ENCODE measurements at places on chromosomes 2 and 18.
A peak's percentile ranks its signal among the peaks of the same experiment; 100 is the strongest.

- ATAC-seq = no peak
Measured at GRCh38 chr2:8923183-8923582, 80.3 kb downstream of the MBOAT2 start.

DNA sequence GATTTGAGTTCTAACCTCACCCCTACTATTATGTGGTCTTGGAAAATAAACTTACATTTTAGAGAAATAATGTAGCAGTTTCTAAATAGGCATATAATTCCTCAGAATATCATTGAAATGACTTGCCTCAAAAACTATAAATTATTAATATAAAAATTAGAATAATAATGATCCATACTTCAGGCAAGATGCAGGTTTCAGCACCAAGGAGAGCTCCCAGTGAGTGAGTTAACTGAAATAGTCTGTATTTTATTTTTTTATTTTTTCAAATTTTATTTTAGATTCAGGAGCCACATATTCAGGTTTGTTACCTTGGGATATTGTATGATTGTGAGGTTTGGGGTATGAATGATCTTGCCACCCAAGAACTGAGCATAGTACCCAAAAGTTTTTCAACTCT, 472.2 kb upstream of the DCC start:
- no peak for ATAC-seq

DNA sequence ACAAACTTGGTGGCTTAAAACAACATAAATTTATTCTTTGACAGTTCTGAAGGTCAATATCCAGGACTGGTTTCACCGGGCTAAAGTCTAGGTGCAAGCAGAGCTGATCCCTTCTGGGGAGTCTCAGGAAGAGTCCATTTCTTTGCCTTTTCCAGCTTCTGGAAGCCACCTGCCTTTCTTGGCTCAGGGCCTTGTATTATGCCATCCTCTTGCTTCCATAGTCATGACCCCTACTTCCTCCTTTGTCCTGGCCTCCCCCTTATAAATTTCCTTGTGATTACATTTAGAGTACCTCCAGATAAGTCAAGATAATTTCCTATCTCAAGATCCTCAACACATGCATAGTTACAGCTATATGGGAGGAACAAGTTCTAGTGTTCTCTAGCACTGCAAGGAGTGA, 1089.5 kb downstream of the LRP1B start:
- no peak for ATAC-seq

DNA sequence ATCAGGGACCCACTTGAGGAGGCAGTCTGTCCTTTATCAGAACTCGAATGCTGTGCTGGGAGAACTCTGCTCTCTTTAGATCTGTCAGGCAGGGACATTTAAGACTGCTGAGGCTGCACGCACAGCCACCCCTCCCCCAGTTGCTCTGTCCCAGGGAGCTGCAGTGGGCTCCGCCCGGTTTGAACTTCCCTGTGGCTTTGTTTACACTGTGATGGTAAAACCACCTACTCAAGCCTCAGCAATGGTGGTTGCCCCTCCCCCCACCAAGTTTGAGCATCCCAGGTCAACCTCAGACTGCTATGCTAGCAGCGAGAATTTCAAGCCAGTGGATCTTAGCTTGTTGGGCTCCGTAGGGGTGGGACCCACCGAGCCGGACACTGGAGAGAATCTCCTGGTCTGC, 11.8 kb upstream of the LHCGR start:
- no peak for ATAC-seq

DNA sequence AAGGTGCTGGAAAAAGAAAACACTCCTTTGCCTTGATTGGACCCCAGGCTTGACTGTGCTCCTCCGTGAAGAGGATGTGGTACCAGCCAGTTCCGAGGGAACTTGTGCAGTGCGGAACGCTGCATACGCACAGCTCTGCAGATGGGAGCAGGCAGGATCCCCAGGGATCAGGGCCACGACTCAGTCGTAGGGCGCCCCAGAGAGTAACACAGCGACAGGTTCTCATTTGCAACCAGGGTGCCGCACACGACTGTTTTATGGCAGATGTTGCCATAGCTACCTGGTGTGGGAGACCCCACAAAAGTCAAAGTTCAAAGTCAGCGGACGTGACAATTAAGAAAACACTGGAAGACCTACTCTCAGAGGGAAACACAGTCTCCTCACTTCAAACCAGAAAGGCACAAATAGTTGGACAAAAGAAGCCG, 779 bp downstream of the MALL start:
- no peak for ATAC-seq

- ATAC-seq = no peak
Measured at GRCh38 chr2:62505109-62505749, 766 bp downstream of the TMEM17 start.

DNA sequence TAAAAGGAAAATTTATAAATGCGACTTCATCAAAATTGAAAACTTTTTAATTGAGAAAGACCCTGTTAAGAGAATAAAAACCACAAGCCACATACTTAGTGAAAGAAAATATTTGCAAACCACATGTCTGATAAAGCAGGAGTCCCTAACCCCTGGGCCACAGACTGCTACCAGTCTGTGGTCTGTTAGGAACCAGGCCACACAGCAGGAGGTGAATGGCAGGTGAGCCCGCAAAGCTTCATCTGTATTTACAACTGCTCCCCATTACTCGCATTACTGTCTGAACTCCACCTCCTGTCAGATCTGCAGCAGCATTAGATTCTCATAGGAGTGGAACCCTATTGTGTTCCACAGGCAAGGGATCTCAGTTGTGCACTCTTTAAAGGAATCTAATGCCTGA, 95.5 kb upstream of the CRACDL start:
- no peak for ATAC-seq

- ATAC-seq = no peak
Measured at GRCh38 chr2:157087373-157088002, 170.0 kb upstream of the GALNT5 start.

GRCh38 chr2:20291106-20291564, 59.5 kb downstream of the PUM2 start:
- ATAC-seq = peak; percentile 58

DNA sequence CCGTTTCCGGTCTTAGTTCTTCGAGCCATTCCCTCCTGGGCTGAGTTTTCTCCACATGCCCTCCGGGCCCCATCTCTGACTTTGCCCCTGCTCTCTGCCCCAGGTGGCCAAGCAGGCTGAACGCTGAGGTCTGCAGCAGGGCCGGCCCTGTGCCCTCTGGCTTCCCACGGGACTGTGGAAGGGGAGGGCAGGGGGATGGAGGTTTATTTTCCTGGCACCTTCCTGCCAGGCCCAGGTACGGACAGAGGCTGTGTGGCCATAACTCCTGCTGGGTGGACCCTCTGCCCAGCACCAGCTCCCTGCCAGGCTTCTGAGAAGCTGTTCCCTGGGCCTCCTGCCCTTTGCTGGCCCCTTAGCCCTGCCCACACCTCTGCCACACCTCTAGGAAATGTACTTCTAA, 164.0 kb downstream of the TFCP2L1 start:
- no peak for ATAC-seq

Measured in activated CD4-positive, CD25-positive, alpha-beta regulatory T cell treated with anti-CD3 and anti-CD28 coated beads, Interleukin-2, amount 50 U/mL, for 24 hours (primary cell).